Fibroblast of skin of back (primary cell): ENCODE measurements at places on chromosomes 7 and 10.
A peak's percentile ranks its signal among the peaks of the same experiment; 100 is the strongest.

DNA sequence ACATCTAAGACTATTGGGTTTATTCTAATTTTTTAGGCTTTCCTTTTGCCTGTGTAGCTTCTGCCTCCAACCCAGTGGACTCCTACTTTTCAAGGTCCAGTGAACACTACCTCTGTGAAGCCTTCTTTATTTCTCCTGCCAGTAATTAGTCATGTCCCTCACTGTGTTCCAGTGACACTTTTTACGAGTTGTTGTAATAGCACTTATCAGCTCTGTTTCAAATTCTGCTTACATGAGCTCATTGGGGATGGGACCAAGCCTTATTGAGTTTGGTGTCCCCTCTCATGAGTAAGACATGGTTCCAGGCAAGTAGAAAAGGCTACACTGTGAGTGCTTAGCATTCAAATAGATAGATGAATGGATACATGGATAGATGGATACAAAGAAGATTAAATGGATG is 184.6 kb downstream of the HIBADH start:
- DNase-seq: no peak

DNA sequence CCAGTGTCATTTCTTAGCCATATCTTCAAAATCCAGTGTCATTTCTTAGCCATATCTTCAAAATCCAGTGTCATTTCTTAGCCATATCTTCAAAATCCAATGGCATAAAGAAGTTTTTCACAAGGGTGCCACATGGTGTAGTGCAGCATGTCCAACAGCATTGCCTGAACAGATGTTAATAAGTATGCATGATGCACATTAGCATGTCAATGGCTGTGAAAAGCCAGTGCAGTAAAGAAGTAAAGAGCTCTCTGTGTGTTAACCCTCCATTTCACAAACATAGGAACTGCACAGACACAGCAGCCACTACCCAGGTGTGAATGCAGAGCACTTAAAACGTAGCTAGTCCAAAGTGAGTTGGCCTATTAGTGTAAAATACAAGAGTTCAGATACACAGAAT is 89.8 kb downstream of the GNAI1 start:
- no peak for DNase-seq

DNA sequence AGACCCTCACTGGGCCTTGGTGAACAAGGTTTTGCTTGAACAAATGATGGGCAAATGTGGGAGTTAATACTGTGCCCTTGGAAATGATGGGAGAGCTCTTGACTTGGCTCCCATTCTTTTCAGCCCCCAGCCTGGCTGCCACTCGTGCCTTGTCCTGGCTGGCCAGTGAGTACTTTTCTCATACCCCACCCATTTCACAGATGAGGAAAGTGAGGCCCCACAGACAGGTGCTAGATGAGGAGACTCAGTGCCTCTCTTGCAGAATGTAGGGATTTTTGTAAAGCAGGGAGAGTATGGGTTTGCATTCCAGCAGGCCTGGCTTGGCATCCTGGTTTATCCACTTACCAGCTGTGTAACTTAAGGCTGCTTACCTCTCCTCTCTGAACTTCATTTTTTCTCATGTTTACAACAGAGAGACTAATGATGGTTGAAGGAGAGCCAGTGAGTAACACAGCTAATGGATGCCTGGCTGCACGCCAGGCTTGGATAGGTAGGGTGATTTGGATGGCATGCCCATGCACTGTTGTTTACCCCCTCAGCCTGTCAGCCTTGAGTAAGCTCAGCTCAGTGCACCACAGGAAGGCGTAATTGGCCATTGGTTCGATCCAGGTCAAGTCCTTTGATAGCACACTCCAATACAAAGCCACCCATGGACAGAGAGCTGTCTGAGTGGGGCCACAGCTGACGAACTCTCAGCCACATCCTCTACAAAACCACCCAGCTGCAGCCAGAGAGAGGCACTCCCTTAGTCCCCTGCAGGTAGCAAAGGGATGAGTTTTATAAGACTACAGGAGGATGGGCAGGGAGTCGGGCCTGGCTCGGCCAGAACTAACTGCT is 436.8 kb downstream of the RPS24 start:
- no peak for DNase-seq

- DNase-seq: no peak
Measured at GRCh38 chr10:28721318-28721951, 44.1 kb downstream of the BAMBI start.

DNA sequence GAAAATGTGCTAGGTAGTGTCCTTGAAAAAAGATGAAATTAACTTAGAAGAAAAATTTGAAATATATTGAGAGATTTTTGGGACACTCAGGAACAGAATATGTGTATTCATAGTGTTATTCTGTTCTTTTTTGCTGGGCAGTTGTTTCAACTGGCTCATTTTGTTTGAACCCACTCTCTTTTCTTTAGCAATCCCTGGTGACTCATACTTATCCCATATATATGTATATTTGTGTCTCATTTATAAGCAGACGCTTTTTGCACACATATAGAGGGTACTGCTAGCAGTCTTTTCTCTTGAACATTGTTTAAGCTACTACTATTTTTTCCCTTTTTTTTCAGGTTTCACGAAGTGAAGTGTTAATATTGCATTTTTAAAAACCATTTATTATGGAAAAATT is 1.9 kb downstream of the EXOC6 start:
- no peak for DNase-seq

DNA sequence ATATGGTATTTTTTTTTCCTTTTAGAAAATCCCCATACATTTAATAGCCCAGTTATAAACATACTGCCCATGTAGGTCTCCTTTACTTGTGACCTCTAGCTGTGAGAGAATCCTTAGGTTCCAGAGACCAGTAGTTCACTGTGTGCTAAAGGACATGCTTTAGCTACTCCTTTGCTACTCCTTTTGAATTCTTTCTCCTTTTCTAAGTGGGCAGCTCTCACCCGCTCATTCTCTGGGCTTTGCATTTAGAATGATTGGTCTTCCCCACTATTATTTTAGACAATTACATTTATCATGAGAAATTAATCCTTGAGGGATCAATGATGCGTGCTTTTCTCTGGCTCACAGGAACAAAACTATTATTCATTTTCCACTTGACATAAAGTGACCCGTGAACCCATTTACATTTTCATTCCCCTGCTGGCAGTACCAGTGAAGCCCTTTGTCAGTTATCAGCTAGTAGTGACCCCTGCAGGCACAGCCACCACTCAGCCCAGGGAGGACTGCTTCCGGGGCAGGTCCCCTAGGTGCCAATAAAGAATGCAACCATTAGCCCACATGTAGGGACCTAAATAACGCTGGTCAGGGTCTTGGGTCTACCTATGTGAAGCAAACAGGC is 844.3 kb downstream of the CNTNAP2 start:
- no peak for DNase-seq

GRCh38 chr7:50304911-50305582 is 531 bp downstream of the IKZF1 start:
- DNase-seq: no peak

DNA sequence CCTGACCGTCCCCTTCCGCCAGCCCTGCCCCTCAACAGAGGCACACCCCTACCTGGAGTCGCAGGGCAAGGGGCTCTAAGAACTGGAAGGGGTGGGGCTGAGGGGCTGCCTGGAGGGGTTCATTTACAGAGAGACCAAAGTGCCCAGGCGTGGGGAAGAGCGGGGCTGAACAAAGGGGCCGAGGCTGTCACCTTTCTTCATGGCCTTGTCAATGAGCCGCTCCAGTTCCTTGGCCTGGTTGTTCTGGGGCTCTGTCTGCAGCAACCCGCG is 2.3 kb upstream of the CLDN15 start:
- DNase-seq: no peak

- DNase-seq: no peak
Measured at GRCh38 chr7:145082366-145083161, 246.7 kb upstream of the TPK1 start.

GRCh38 chr7:26295586-26295985 is 3.9 kb downstream of the SNX10 start:
- DNase-seq: no peak

DNA sequence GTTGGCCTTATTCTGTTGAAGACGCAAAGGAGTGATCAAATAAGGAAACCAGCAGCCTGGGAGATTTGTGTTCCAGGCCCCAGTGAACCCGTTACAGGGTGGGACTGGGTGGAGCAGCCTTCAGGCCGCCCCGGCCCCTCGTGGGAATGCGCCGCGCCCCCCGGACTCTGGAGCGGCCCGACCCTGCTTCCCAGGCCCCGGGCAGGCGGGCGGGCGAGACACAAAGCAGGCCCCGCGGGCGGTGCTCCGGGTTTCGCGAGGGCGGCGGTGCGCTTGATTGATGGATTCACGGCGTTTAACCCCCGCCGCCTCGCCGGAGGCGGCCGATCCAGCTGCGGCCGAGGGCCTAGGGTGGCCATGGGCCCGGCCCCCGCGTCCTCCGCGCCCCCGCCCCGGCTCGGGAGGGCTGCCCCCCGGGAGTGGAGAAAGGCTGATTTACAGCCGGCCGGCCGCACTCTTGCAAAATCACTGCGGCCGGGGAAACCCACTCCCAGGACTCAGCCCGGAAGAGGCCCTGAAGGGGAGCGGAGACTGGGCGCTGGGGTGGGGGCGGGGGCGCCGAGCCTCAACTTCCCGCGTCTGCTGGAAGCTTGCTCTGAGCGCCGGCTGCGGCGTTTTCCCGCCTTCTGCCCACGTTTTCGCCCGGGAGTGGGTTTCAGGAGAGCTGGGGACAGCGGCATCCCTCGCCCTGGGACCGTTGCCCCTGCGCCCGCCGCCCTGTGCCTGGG is 299.6 kb upstream of the NFE2L3 start:
- no peak for DNase-seq

DNA sequence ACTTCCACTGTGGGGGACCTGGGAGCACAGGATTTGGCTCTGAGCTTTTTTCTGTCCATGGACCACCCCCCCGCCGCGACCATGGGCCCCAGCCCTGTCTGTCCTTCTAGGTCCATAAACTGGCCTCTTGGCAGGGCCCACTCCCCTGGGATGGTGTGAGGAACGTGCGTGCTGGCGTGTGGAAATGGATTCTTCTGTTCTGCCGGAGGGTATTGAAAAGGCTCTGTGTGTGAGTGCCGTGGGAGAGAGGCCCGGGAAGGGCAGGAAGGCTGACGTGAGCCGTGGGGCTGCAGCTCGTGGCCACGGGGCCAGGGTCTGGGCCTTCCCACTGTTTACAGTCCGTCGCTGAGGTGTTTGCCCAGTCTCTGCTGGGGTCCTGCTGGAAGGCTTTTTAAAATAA is 123.7 kb downstream of the GRK5 start:
- no peak for DNase-seq

DNA sequence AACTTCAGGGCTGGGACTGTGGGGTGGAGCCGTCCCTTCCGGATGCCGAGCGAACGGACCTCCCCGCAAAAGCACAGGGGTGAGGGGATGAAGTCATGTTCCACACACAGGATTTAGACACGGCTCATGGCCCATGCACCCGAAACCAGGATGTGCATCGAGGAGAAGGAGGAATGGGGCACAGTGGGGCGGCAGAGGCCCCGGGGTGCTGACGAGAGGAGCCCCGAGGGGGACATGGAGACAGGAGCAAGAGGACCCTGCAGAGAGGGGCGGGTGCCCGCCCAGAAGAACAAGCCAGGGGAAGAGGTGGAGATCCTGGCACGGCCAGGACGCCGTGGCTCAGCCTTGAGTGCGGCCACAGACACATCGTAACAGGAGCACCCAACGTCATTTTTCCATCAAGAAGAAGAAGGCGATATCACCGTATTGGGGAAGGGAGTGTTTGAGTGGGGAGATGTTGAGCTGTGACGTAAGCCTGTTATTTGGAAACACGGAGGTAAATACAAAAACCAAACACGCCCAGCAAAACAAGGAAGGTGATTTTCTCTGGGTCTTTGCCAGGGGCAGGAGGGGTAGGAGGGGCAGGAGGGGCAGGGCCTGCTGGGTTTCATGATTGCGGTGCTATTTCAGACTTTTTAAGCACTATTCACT is 25.3 kb upstream of the FOXL3 start:
- DNase-seq: no peak

GRCh38 chr7:150842018-150842417 is 10.3 kb upstream of the AOC1 start:
- no peak for DNase-seq

GRCh38 chr10:120969219-120969645 is 118.1 kb downstream of the WDR11 start:
- no peak for DNase-seq

- DNase-seq: peak; percentile 47
Measured at GRCh38 chr7:128425850-128426249, 16.1 kb upstream of the IMPDH1 start.

- no peak for DNase-seq
Measured at GRCh38 chr10:5507649-5508131, 8.3 kb upstream of the CALML5 start.

GRCh38 chr7:30276203-30276900 is 8.0 kb upstream of the ZNRF2 start:
- peak; percentile 50 for DNase-seq

DNA sequence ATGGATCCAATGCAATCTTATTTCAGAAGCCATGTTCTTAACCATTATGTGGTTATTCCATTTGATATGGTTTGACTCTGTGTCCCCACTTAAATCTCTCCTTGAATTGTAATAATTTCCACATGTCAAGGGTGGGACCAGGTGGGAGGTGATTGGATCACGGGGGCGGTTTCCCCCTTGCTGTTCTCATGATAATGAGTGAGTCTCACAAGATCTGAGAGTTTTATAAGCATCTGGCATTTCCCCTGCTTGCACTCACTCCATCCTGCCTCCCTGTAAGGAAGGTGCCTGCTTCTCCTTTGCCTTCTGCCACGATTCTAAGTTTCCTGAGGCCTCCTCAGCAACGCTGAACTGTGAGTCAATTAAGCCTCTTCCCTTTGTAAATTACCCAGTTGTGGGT is 32.0 kb upstream of the TSPAN13 start:
- DNase-seq: no peak

DNA sequence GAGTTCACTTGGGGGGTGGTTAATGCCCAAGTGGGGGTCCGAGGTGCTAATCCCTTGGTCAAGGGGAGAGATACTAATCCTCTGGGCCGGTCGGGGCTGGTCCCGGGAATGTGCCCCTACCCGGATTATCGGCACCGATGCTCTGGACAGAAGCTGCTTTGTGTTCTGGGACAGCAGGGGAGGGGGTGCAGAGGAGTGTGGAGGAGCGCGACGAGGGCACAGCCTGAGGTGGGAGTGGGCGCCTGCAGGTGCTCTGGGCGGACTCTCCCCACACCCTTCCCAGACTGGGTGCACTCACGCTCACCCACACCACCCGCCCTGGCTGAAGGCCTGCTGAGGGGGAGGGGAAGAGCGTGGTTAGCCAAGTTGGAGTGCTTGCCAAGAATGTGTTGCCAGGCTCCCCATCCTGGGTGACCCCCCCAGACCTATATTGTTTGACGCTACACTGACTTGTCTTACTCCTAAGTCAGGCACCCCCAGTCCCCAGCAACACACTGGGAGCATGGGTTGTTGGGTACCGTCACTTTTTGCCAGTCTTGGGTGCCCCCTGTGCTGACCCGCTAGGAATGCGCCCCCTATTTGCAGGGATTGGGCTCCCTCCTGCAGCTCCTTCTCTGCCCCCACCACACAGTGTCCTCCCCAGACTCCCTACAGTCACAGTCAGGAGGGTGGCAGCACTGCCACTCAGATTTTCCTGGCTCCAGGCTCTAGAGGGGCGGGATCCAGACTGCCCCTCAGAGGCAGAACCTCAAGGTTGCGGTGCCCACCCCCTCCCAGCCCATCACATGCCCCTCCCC is 1.2 kb downstream of the SLC4A2 start:
- peak; percentile 37 for DNase-seq

- peak; percentile 24 for DNase-seq
Measured at GRCh38 chr7:50092579-50093491, at the start of gene ZPBP. Gene ZPBP, minus strand, starts transcription at chr7:50093246. Its CDS starts 52 bp downstream, at chr7:50093194.
